ENCODE measurements at places on chromosomes 2 and 18.

GRCh38 chr2:23839919-23840578, 86.9 kb downstream of the ATAD2B start:
- DNase-seq = no peak

DNA sequence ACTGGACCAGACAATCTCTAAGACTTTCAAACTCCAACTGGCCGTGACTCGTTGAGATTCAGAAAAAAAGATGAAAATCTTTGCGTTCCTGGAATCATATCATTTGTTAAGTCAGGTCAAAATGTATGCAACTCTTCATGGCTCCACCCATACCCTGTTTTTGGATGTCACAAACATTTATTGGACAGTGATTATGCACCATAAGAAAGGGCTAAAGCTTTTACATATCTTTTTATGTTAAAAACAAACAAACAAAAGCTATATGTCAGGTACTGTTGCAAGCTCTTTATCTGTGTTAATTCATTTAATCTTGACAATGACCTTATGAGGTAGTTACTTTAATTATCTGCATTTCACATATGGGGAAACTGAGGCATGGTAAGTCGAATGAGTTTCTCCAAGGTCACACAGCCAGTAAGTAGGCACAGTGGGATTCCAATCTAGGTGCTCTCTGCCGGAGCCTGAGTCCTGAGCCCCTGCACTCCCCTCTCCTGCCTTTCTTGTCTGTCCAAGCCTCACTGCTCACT, 145.7 kb upstream of the MYCN start:
- no peak for DNase-seq

GRCh38 chr2:58569475-58570185, 328.5 kb upstream of the FANCL start:
- DNase-seq = no peak

DNA sequence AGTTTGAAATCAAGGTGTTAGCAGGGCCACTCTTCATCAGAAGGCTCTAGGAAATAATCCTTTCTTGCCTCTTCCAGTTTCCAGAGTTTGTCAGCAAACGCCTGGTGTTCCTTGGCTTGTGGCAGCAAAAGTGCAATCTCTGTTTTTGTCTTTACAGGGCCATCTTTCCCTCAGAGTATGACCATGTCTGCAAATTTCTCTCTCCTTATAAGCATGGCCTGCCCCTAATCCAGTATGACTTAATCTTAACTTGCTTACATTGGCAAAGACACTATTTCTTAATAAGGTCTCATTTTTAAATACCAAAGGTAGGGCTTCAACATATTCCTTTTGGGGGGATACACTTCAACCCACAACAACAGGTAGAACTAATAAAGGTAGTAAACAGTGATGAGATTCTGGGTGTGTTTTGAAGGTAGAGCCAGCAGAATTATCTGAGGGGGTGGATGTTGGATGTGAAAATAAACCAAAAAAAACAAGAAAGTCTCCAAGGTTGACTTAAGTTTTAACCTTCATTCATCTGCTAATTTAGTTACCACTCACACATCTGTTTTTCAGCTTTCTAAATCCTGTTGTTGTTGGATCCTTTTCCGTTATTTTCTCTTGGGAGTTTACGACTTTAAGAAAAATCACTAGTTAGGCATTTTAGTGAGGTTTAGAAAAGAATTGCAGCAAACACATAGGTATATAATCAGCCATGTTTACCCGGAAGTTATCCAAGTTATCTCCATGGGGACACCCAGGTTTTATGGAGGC, 234.4 kb upstream of the FIGN start:
- no peak for DNase-seq

- DNase-seq = no peak
Measured at GRCh38 chr2:172552547-172553291, 3.2 kb upstream of the PDK1 start.

DNA sequence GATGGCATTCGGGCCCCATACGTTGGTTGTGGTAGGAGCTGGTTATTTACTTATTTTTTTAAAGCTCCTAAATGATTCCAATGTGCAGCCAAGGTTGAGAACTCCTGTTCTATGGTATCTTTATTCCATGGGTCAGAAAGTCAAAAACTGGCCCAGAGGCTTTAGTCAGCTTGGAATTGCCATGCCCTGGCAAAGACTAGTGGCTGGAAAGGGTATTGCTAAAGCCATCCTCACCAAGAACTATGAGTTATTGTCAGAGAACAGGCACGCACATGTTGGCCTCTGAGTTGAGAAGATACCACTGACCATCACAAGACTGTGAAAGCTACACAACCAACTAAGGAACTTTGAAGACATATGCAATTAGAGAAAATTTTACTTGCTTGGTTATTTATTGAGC, 47.9 kb upstream of the ACMSD start:
- no peak for DNase-seq

DNA sequence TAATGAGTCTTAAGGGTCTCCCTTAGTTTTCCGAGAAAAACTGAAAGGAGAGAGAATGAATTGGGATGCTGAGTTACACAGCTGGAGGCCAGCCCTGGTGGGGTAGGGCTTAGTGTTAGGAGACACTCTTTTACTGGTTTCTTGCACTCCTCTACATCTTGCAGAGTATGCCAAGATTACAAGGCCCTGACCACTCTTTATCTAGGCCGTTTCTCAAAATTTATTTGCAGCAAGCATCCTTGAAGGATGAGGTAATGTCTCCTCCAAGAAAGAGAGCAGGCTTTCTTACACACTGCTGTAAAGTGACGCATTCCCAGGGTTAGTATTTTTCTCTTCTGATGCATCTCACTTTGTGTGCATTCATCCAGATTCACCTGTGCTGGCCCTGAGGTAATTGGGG, 166.2 kb downstream of the TDRD15 start:
- no peak for DNase-seq

DNA sequence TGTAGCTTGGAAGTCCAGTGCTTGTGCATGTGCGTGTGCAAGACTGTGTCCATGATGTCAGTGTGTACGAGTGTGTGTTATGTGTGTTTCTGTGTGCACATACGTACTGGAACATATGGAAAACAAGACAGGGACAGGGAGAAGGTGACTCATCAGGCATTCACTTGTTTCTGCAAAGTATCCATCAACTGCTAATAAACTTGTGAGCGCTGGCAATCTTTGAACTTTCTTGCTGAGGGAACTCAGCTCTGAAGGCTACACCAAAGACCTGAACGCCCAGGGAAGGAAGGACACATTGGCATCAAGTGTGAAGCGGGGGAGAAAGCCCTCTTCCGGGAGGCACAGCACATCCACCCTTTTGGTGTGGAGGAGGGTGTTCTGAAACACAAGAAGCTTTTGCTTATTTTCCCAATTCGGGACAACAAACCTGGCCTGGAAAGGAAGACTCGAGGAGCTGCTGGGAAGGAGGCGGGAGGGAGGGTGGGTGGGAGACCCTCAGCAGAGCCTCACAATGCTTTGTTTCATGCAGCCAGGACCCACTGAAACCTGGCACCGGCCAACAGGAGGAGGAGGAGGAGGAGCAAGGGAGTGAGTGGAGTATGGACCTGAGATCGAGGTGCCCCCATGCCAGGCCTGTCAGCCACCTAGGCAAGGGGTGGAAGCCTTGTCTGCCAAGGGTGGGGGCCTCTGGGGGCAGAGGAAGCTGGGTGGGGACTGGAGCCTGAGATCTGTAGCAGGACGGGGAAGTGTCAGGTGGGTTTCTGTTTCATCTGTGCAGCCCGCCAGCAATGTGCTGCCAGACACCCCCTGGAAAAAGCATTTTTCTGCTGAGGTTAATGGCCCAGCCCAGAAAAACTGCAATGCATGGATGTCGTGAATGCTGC, 26.8 kb downstream of the SMAD7 start:
- no peak for DNase-seq

DNA sequence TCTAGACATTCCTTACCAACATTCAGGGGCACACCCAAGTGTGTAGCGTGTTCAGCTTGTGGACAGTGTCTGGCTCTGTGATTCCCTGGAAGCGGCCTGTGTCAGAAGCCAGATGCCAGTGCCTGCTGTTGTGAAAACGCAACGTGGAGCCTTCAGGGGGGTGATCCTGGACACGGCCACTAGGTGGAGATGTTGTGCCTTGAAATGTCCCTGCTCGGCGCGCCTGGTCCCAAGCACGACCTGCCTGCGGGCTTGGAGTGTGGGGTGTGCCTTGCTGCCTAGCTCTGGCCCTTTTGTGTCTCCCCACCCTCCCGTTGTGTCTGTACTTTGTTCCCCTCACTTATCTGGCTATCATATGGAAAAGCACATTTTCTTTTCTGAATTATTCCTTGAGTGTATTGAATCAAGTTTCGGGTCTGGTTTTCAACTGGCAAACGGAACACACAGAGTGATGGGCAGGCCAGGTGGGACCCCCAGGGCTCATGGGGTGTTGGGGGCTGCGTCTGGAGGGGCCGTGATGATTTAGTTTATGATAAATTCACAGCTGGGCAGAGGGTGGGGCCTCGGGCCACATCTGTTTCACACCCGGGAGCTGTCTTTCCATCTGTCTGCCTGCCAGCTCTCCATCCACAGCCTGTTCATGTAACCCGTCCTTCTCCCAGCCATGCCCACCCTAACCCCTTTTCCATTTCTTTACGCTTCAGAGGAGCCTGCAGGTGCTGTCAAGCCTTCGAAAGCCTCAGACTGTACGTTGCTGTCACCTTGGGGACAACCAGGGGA, 95.5 kb downstream of the DYSF start:
- DNase-seq = peak; percentile 48

- DNase-seq = no peak
Measured at GRCh38 chr2:132669908-132670495, at the start of gene LYPD1. Gene LYPD1, minus strand, starts transcription at chr2:132670205. Its CDS starts 273 bp downstream, at chr2:132669932.

DNA sequence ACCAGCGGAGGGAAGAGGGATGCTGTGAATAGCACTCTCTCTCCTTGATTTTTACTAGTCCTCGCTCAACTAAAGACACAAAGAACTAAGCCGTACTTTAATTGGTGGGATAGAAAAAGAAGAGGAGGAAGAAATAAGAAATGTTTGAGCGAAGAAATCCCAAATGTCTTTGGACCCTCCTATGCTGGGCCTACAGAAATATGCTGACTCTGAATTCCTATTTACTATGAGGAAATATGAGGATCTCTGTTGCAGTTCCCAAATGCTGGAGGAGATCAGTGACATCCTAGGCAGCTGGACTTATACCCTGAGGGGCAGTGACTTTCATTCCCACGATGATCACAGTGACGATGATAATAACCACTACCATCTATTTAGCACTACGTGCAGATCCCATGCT, 16.6 kb upstream of the PIEZO2 start:
- no peak for DNase-seq

DNA sequence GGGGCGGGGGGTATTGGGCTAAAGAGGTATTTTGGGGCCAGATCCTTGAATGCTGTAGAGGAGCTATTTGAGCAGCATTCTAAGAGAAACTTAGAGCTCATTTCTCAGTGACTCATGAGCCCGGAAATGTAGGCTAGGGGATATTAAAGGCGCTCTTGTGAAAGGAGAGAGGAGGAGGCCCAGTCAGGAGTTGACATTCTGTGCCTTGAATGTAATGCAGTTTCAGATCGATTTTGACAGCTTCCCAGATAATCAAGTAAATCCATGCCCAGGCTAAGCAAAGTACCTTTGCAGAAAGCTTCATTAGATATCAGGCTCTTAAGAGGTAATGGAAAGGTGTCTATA, 1.5 kb downstream of the CAB39 start:
- DNase-seq = peak; percentile 43

GRCh38 chr2:234682492-234683228, 185.8 kb upstream of the ARL4C start:
- no peak for DNase-seq
